ENCODE measurements at places on chromosomes 11 and 22.

DNA sequence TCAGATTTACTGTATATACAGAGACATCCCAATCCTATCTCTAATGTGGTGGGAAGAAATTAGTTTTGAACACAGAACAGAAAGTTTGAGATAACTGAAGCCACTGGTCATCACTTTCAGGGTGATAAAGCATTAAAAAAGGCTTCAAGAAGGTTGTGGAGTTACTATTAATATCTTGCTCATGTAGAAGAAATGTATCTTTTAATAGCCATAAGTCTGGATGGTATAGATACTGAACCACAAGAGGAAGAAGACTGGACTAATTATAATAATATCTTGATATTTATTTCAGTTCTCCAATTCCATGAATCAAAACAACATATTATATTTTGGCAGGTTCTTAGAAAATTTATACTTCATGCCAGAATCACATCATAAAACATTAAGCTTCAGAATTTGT lies 137.1 kb downstream of the TMEM135 start:
- no peak for DNase-seq

GRCh38 chr11:61039916-61040315 lies 62.4 kb upstream of the CD5 start:
- no peak for DNase-seq

DNA sequence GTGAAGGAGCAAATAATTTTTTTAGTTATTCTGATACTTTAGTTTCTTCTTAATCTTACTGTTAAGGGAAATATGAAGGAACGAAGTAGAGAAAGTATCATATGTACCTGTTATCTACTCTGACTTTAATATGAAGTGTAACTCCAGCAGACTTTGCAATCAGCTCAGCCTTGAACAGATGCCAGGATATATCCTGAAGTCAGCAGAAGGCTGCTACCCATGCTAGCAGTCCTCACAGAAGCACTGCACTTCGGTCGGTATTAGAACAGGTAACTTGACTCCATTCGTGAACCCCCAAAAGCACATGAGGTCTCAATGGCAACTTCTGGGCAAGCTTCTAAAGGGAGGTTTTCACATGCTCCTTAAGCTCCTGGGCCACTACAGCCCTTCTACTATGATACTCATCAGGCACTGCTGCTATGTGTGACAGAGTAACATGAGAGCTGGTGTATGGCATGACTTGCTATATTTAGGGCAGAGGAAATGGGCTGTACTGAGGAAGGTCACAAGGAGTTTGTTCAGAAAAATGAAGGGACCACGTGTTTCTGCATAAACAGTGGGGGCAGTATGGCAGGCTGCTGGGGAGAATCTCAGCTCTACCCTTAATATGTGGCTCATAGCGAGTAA lies 344.1 kb downstream of the SOX6 start:
- no peak for DNase-seq

DNA sequence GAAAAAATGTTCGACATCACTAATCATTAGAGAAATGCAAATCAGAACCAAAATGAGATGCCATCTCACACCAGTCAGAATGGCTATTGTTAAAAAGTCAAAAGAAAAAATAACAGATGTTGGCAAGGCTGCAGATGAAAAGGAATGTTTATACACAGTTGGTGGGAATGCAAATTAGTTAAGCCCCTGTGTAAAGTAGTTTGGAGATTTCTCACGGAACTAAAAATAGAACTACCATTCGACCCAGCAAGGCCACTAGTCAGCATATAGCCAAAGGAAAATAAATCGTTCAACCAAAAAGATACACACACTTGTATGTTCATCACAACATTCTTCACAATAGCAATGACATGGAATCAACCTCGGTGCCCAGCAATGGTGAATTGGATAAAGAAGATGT lies 503.2 kb downstream of the OPCML start:
- no peak for DNase-seq

DNA sequence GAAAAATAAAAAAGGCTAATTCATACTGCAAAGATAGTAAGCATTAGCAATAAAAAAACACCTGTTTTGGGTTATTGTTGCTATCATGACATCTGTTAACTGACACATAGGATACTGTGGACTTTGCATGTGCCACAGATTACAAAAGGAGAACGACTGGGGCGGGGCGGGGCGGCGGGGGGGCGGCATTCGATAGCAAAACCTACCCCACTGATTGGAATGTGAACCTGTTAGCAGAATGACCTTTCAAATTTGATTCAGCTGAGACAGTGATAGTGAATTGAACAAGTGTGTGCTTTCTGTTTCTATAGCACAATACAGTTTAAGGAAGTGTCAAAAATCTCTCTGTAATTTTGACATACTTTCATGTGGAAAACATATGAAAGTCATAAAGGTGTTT lies 14.9 kb downstream of the MMP20 start:
- no peak for DNase-seq

- no peak for DNase-seq
Measured at GRCh38 chr22:23396362-23397007, 183.6 kb downstream of the IGLL1 start.

GRCh38 chr22:38067761-38068360 lies 10.7 kb downstream of the PICK1 start:
- DNase-seq = no peak

- DNase-seq = no peak
Measured at GRCh38 chr11:130480711-130481140, 32.3 kb downstream of the ADAMTS15 start.
